ENCODE measurements at places on chromosomes 7 and 10.
A peak's percentile ranks its signal among the peaks of the same experiment; 100 is the strongest.

- no peak for DNase-seq
Observed at GRCh38 chr7:157299613-157300368, 37.0 kb upstream of the DNAJB6 start.

- no peak for DNase-seq
Observed at GRCh38 chr10:103551619-103552602, 58.4 kb downstream of the NEURL1 start.

- DNase-seq: no peak
Observed at GRCh38 chr7:94823947-94824346, 83.4 kb upstream of the PPP1R9A start.

GRCh38 chr10:124525751-124526600 lies 64.4 kb downstream of the LHPP start:
- no peak for DNase-seq

- peak; percentile 65 for DNase-seq
Observed at GRCh38 chr10:102660888-102661657, 16.8 kb downstream of the TRIM8 start.

- no peak for DNase-seq
Observed at GRCh38 chr7:19665399-19666008, 43.3 kb downstream of the POLR1F start.

DNA sequence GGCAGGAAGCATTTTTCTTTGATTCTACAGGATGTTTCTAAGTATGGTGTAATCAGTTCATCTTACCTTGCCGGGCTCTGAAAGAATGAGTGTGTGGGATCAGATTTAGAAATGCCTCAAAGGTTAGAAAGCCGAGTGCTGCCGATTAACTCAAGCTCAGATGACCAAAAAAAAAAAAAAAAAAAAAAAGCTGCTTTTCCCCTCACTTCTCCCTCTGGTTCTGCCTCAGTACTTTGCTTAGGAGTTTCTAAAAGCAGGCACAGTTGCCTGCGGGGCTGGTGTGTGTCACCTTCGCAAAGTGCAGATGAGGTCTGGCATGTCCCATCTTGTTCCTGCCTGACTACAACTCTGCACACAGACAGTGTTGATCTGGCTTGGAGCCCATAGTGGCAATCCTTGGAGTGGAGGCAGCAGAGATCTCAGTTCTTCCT lies 47.0 kb downstream of the KIAA1217 start:
- DNase-seq: no peak

- DNase-seq: no peak
Observed at GRCh38 chr7:16409777-16410176, 11.6 kb downstream of the CRPPA start.

- DNase-seq: peak; percentile 46
Observed at GRCh38 chr10:128062881-128063563, 63.2 kb downstream of the MKI67 start.

- DNase-seq: peak; percentile 10
Observed at GRCh38 chr10:95655571-95656290, 780 bp downstream of the ALDH18A1 start.

GRCh38 chr7:82623812-82624211 lies 180.2 kb upstream of the CACNA2D1 start:
- DNase-seq: no peak

GRCh38 chr10:33937036-33937730 lies 602.7 kb upstream of the NRP1 start:
- no peak for DNase-seq

DNA sequence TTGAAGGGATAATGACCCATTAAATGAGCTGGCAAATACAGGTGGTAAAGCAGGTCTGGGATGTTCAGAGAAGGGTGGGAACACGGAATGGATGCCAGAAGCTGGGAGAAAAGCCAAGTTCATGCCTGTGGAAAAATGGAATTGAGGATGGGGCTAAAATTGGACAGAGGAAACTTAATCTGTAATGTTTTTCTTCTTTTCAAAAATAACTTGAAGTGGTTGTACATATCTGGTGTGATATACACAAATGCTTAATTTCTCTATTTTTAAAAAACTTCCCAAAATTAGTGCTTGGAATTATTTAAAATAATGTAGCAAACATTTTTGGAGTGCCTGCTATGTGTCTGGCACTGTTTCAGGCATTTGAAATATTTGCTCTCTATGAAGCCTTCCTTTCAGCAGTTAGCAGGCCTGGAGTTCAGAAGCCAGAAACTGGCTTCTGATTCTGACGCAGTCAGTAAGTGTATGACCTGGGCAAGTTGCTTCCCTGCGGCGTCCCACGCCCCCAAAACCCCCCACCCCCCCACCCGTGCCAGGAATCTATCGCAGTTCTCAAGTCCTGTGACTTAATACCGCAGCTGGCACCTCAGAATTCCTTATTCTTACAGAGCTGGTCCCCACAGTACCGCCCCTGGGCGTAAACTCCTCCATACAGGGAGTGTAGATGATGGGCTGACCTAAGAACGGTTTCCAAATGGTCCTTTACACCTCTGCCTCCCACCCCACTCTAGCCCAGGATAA lies 828 bp upstream of the MALSU1 start:
- DNase-seq: no peak

DNA sequence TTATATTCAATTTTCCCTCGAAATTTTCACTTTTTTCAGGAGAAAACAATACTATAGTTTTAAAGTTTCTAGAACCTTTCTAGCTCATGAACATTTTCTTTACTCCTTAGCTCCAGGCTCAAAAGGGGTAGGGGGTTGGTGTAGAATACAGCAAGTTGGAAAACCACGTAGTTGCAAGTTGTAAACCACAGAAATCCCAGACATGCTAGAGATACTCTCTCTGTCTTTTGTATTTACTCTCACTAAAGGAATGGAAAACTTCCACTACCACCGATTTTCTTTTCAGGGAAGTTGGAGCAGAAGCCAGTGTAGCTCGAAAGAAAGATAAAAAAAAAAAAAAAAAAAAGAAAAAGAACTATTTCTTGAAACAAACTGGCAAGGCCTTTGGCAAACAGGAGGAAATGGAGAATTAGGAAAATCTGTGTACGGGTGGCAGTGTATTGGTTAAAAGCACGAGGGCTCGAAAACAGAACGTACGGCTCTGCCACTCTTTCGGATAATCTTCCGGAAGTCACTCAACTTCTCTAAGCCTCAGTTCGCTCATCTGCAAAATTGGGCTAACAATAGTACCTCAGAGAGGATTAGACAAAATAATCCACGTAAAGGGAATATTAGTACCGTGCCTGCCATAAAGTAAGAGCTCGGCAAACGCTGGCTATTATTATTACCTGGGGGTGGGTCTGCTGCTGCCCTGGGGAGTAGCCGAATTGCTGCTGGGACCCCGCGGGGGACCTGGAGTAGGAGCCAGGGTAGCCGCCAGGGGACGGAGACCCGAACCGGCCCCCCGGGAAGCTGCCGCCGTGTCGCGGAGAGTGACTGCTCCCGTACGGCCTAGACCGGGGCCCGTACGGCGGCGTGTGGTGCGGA lies 628 bp downstream of the MPLKIP start:
- no peak for DNase-seq

DNA sequence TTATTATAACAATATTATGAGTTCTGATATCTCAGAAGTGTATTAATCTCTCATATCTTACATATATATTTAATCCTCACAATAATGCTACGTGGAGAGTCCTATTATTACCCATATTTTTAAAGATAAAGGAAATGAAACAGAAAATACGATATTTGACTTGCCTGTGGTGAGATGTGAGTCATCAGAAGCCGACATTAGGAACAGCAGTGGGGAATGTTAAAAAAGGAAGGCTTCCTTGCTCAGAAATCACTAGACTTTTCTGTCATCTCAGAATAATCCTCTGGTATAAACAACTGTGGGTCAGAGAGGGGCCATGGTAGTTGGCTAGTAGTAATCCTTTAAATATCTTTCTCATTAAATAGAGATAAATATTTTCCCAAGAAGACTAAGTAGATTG lies 402.3 kb upstream of the PCDH15 start:
- DNase-seq: no peak

- no peak for DNase-seq
Observed at GRCh38 chr10:51100221-51100620, 25.9 kb downstream of the PRKG1 start.

DNA sequence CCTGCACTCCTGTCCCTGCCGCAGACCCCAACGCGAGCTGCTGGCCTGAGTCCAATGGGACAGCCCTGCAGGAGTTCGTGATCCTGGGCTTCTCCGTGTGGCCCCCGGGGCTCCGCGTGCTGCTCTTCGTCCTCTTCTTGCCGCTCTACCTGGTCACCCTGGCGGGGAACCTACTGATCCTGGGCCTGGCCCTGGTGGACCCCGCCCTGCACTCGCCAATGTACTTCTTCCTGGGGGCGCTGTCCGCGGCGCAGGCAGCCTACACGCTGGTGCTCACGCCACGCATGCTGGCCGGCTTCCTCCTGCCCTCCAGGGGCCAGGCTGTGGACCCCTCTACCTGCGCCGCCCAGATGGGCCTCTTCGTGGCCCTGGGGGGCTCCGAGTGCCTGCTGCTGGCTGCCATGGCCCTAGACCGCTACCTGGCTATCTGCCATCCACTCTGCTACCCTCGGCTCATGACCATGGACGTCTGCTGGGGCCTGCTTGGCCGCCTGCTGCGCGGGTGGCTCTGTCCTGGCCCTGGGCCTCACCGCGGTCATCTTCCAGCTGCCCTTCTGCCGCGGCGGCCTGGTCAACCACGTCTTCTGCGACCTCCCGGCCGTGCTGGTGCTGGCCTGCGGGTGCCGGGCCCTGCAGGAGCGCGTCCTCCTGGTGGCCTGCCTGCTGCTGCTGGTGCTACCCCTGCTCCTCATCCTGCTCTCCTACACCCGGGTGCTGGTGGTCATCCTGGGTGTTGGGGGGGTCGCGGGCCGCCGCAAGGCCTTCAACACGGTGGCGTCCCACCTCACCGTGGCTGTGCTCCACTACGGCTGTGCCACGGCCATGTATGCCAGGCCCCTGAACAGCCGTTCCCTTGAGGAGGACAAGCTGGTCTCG lies 71.7 kb downstream of the RBAK start:
- no peak for DNase-seq

DNA sequence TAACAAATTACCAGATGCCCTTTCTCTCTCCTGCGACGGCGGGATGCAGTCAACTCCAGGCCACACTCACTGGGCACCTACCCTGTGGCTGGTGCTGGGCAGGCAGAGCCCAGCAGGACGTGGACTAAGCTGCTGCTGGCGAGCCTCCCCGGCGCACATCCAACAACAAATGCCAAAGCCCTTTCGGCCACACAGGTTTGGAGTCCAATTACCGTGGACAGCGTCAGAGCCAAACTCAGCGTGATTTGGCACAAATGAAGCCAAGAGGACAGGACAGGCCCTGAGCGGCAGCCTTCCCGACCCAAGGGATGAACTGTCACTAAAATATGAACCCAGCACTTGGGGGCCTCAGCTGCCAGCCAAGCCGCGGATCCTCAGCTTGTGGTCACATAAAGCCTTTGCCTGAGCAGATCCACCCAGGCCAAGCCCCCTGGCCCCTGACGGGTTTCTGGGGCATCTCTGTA lies 28.4 kb downstream of the DAGLB start:
- DNase-seq: no peak

DNA sequence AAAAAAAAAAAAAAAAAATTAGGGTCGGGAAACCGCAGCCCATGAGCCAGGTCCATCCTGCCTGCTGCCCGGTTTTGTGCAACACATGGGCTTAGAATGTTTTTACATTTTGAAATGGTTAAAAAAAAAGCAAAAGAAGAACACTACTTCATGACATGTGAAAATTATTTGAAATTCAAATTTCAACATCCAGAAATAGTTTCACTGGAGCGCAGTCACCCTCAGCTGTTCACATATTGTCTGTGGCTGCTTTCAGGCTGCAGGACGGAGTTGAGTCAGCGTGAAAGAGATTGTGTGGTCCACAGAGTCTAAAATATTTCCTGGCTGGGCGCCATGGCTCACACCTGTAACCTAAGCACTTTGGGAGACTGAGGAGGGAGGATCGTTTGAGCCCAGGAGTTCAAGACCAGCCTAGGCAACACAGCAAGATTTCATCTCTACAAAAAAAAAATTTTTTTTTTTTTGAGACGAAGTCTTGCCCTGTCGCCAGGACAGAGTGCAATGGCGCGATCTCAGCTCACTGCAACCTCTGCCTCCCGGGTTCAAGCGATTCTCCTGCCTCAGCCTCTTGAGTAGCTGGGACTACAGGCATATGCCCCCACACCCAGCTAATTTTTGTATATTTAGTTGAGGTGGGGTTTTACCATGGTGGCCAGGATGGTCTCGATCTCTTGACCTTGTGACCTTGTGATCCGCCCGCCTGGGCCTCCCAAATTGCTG lies 63.9 kb upstream of the ECHDC3 start:
- no peak for DNase-seq

DNA sequence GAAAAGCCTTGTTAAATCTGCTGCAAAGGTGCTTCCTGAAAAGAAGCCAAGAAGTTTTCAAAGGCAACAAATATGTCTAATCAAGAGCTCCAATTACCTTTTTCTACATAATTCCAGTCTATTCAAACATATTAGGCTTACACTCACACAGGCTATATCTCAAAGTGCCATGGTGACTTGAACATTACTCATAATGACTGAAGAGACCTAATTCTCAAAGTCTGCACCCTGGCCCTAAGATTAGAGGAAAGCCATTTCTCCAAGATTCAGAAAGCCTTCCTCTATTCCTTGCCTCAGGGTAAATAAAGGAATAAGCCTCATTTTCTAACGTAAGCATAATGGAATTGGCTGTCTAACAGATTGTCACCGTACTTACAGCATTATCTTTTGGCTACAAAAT lies 78.3 kb upstream of the THSD7A start:
- DNase-seq: no peak

- no peak for DNase-seq
Observed at GRCh38 chr10:24872049-24872789, 80.2 kb downstream of the PRTFDC1 start.

DNA sequence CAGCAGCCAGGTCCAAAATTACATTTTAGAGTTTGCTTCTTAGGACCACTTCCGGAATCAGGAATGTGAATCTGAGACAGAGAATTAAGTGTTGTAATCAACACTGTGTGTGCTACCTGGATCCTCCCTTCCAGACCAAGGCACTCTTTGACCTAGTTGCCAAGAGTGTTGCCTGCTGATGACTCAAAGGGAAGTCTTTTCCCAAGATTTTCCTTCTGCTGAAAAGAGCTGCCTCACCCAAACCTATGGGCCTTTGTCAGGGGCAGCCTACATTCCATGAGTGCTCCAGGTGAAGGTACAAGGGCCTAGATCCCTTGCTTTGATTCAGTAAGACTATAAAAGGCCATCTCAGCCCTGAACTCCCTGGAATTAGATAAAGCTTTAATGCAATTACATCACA lies 712.5 kb upstream of the ANKRD30A start:
- DNase-seq: no peak

GRCh38 chr7:108711611-108712010 lies 141.9 kb downstream of the DNAJB9 start:
- no peak for DNase-seq

- DNase-seq: no peak
Observed at GRCh38 chr7:94578614-94579013, 69.0 kb downstream of the CASD1 start.

GRCh38 chr10:116891208-116891607 lies 41.9 kb downstream of the ENO4 start:
- no peak for DNase-seq

GRCh38 chr7:151413241-151413640 lies 3.4 kb upstream of the WDR86 start:
- no peak for DNase-seq

GRCh38 chr7:47407136-47407535 lies 174.8 kb downstream of the TNS3 start:
- no peak for DNase-seq

- DNase-seq: no peak
Observed at GRCh38 chr7:155794196-155794595, 18.1 kb downstream of the SHH start.

All from activated T-helper 2 cell treated with anti-CD3 and anti-CD28 coated beads, Interferon-gamma antibody, Interleukin-2, Interleukin-4, amounts not matched to agents 10 μg/mL and 5 μg/mL and 100 μg/mL, durations not matched to agents 14 hours and 24 hours and 36 hours (primary cell).